ENCODE measurements at places on chromosomes 4 and X.

DNA sequence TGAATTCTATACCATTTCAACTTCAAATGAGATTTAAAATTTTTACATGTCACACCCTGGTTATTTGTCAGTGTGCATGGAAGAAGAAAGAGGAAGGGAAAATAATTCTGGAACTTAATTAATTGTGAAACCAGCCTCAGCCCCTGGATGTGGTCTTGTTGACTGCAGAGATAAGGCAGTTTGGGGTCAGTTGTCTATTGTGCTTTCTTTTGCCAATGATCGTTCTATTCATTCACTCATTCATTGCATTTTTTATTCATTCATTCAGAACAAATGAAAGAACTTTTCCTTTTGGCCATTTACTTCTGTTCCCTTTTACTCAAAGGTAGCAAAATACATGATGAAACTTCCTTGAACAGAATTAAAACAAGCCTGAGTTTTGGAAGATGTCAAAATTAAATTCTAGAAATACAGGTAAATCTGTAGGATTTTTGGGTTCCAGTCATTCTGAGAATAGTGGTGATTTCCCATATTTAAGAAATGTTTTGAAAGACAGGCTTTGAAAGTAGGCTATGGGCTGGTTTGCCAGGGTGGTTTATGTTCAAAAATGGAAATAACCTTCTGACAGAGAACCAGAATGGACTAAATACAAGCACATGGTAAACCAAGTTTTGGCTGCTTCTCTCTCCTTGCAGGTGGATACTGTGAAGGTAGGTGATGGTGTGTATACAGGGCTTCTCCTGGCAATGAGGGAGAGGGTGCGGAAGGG lies 35.7 kb downstream of the PARM1 start:
- no peak for DNase-seq

GRCh38 chr4:80918004-80918403 lies 112.5 kb upstream of the BMP3 start:
- DNase-seq = no peak

GRCh38 chr4:17664755-17665154 lies 50.3 kb downstream of the MED28 start:
- DNase-seq = no peak

GRCh38 chr4:173490817-173491528 lies 39.1 kb downstream of the HAND2 start:
- no peak for DNase-seq

DNA sequence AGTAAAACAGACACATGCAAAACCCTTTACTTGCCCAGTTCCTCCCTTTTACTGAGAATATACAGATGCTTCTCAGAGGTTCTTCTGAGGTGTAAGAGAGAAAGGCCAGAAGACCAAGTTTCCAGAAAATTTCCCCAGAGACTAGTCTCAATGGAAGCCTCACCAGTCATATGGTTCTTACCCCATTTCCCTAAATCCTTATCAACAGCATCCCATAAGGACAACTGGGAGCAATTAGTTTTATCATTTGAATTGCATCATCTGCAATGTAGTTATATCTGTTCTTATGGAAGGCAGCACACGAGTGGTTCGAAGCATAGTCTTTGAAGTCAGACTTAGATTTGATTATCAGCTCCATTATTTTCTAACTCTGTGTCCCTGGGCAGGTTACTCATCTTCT lies 203.6 kb upstream of the PPARGC1A start:
- DNase-seq = no peak
